ENCODE measurements at places on chromosomes 2 and 18. TPM values are rescaled to one million over a fixed set of nuclear protein-coding genes. Genes with fewer than 3 reads are reported as not detected.

The NTSR2 gene
- polyA plus RNA-seq, result not detected

The NEURL3 gene
- not detected for polyA plus RNA-seq

The TMEM214 gene
- polyA plus RNA-seq, result 121 TPM

GRCh38 chr2:84865181-84865783 lies 15.6 kb downstream of the TRABD2A start:
- no peak for DNase-seq

DNA sequence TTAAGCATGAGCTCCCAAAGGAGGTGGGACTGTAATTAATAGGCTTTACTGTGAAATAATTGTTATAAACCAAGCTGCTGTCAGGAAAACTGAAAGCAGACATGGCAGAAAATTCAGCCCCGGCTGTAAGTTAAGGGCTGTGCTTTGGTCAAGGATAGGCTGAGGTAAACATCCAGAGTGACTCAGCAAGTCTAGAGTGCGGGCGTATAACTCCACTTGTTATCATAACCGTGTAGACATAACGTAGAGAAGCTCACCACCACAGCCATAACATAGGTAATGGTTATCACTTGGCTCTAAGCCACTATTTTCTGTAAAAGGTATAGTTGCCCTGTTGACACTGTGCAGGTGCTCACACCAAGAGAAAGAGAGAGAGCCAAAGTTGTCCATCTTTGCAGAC lies 316.8 kb downstream of the DCDC2C start:
- no peak for DNase-seq

GRCh38 chr2:609881-610280 lies 67.3 kb downstream of the TMEM18 start:
- no peak for DNase-seq

- no peak for DNase-seq
Measured at GRCh38 chr2:15263976-15264685, 297.0 kb downstream of the NBAS start.

DNA sequence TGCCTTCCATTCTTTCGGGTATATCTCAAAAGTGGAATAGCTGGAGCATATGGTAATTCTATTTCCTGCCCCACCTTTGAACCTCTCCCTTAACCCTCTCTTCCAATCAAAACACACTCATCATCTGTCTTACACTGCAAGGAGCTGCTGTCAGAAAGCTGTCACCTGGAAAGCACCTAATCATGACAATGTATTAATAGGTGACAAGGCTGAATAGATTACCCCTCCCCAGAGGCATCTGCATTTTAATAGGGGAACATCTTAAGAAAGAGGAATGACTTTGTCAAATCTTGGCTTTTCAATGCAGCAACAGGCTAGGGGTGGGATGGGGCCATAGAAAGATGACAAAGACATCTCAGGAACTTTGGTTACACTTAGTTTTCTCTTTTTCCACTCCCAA lies 41.3 kb downstream of the CHMP3 start:
- no peak for DNase-seq

The LRP2 gene
- polyA plus RNA-seq, result not detected

DNA sequence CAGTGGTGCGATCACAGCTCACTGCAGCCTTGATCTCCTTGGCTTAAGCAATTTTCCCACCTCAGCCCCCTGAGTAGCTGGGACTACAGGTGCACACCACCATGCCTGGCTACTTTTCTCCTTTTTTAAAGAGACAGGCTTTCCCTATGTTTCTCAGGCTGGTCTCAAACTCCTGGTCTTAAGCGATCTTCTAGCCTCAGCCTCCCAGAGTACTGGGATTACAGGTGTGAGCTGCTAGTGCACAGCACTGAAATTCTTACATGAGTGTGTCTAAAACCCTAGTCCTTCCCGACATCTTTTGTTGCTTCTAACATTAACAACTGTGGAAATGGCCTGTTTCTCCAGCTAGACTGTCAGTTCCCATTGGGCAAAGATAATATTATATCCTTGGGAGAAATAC lies 2.9 kb downstream of the UGP2 start:
- DNase-seq, result no peak

DNA sequence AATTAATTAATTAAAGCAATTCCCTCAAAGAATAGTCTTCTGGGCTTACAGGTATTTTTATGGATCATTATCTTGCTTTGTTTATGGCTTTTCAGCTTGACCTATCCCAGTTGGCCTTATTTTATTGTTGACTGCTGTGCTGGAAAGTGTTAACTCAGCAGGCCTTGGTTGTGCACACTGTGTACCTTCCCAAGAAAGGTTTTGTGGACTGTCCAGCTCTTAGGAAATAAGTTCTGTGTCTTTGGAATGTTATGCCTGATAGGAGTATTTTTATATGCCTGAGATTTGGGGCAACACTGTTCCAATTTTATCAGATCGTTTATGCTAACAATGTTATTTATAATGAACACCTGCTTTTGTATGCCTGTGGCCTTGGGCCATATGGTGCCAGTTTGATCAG lies 671.9 kb upstream of the ZNF804A start:
- DNase-seq, result no peak

GRCh38 chr2:135510577-135510976 lies 20.4 kb downstream of the ZRANB3 start:
- DNase-seq, result no peak

DNA sequence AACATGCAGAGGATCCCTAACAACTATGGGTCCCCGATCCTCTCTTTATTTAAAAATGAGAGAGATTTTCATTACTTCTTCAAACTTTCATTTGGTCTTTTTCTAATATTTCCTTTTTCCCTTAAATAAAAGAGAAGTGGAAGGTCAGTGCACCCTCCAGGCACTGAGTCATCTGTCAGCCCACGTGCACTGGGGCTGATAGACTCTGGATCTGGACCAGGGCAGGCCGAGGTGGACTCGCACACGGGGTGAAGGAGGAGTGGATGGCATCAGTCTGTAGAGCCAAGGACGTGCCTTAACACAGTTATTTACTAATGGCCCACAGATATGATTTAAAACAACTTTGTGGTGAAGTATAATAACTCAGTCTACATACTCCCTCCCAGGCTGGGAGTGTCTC lies 214.4 kb upstream of the TMEM200C start:
- DNase-seq, result no peak

The RAD51AP2 gene
- not detected for polyA plus RNA-seq

GRCh38 chr2:46818141-46818621 lies 97.4 kb downstream of the MCFD2 start:
- DNase-seq, result no peak

The NEUROD1 gene
- polyA plus RNA-seq, result not detected

The TRIM43 gene
- not detected for polyA plus RNA-seq

DNA sequence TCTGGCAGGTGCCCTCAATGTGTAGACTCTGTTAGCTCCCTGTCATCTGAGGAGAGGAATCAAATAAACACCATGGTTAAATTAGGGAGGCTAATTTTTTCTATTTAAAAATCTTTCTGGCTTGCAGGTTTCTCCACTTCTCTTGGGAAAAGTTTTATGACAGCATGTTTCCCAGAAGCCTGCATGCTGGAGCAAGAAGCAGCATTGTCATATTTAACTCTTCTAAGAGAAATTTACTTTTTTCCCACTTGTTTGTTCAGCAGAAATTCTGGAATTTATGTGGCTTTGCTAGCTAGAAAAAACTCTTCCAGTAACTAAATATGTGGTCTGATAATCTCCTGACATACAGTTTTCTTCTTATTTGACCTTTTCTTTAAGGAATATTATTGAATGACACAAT lies 230.5 kb downstream of the PARD3B start:
- no peak for DNase-seq

The KCNK3 gene
- polyA plus RNA-seq, result 0.04 TPM

DNA sequence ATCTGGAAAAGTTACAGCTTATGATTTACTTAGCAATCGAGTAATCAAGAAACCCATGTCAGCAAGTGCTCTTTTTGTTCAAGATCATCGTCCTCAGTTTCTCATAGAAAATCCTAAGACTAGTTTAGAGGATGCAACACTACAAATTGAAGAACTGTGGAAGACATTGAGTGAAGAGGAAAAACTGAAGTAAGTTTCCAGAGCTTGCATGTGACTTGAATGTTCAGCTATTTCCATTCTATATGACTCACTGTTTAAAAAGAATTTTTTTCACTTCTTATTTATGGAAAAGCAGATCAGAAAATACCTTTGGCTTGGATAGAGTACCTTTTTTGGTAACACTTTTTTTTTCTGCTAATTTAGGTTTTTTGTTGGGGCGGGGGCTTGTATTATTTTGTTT lies 70.7 kb downstream of the PMS1 start:
- no peak for DNase-seq

DNA sequence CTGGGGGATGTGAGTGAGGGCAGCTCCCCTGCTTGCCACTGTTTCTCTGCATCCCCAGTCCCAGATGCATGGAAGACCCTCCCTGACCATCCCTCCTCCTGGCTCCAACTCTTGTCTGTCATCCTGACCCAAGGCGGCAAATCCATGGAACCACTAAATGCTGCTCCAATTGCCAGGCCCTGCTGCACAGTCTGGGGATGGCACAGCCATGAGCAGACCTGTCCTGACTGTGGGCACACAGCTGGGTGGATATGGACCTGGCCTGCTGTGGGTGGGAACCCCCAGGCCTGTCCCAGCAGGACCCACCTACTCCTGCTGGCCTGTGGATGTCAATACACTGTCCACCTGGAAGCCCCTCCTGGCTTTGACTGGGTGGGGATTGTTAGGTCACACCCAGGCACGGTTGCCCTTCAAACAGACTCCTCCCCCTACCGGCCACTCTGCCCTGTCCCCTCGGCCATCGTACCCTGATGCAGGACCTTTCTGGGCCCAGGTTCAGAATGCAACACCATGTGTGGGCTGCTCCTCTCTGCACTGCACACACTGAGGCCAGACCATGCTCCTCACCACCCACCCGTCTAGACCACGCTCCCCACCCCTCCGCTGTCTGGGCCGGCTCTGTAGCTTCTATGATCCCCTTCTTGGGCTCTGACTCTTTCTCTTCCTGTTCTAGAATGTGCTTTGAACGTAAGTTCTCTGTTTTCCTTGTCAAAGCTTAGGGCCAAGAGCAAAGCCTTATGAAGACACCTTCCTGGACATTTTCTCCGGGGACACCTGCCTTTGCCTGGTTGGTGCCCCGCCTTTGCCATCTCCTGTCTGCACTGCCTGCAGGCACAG lies 57.9 kb downstream of the INPP5D start:
- DNase-seq, result no peak

GRCh38 chr2:12169721-12170120 lies 423.3 kb downstream of the LPIN1 start:
- no peak for DNase-seq

DNA sequence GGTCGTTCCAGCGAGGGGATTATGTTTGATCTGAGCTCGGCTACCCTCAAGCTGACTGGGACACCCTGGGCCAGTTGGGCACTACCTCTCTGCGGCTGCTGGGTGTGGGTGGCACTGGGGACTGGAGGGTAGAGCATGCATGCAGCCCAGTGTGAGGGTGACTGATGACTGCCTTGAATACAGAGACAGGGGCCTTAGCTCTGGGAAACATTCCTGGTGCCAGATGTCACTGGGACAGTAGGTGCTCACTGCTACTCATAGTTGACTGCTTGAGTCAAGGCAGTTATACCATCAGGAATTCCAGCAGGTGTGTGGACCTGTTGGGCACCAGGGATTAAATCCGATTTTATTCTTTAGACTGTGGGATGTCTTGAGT lies 33.6 kb upstream of the ATP6V1B1 start:
- DNase-seq, result no peak

- DNase-seq, result no peak
Measured at GRCh38 chr2:105795575-105795934, 50.8 kb downstream of the NCK2 start.

- DNase-seq, result no peak
Measured at GRCh38 chr2:85811180-85812093, 57.6 kb downstream of the ATOH8 start.

DNA sequence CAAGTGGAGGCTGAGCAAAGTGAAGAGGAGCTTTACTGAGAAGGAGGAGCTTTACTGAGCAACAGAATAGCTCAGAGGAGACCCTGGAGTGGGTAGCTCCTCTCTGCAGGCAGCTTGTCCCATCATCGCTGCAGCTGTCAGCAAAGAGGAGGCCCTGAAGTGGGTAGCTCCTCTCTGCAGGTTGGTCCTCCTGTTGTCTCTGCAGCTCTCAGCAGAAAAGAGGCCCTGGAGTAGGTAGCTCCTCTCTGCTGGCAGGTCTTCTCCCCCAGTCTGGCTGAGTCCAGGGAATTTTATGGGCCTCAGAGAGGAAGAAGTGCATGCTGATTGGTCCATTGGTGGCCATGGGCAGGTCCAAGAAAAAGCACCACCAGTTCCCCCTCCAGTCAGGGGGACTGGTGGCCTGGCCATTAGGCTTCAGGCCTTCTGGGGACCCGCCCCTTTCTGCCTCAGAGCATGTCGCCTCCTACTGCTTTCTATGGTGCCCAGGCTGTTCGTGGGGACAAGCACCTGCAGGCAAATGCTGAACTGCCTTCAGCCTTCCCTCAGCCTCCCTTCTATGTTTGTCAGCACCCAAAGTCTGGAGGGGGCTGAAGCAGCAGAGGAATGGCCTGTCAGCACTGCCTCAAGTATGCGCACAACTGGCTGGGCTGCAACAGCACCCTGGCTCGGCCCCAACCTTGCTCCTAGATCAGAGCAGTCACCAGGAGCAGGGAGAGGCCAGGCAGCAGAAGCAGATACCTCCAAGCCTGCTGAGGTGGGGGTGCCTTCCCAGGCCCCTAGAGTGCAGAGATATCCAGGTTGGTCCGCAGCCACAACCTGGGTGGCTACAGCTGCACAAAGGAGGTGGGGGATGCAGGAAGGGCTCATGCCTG lies 5.9 kb downstream of the ZSCAN30 start:
- no peak for DNase-seq

- no peak for DNase-seq
Measured at GRCh38 chr18:46152436-46152807, 48.2 kb downstream of the HAUS1 start.

The SPTBN1 gene
- 56.6 TPM for polyA plus RNA-seq

- no peak for DNase-seq
Measured at GRCh38 chr18:37432436-37433195, 133.0 kb downstream of the CELF4 start.

DNA sequence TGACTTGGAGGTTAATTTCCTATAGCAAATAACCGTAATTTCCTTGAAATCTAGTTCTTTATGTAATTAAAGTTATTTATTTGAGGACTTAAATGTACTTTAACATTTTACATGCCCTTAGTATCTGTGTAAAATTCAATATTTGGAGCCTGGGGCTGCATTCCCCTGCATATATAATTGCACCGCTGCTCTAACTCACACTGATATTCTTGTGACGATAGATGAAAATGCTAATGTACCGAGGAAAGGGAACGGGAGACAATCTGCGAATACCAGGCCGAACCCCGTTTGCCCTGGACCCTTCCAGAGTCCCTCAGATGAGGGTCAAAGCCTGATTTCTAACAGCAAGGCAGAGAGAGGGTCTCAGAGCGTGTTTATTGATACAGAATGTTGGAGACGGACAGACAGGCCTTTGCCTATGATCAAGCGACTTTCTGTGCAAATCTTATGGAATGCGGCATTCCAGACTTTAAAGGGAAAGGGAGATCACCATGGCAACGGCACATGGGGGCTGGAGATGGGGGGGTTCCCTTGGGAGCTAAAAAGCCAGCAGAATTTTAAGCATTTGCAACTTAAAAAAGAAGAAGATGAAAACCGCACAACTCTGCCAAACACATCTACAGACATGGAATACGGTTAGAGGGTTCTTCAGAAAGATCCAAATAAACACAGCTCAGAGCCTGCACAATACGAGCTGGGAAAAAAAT lies 57.6 kb upstream of the TWIST2 start:
- DNase-seq, result no peak

The SNED1 gene
- 2.4 TPM for polyA plus RNA-seq

All from AG04450 (cell line).